NCI-H1436 treated with DMSO at 0.1 percent for 48 hours (cell line): ENCODE measurements at places on chromosomes 13 and 19.

- DNase-seq, result no peak
These were observed 1314.6 kb downstream of the EFNB2 start for GRCh38 chr13:105220881-105221280.

- no peak for DNase-seq
These were observed 52.0 kb downstream of the DNAJC3 start for GRCh38 chr13:95728957-95729356.

DNA sequence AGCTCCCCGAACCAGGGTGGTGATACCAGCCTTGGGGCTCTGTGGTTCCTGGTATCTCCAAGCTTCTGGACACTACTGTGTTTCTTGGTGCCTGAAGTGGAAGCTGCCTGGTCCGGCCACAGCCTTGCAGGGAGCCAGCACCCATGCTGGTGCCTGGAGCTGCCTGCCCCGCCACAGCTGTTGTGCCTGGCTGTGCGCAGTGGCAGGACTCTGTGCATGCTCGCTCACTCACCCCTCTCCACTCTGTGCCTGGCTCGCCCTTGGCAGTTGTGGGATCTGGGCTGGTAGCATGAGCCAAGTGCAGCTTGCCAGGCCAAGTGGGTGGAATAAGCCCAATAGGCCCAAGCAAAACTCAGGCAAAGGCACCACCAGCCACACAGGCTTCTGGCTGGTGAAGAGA lies 1225.3 kb downstream of the SLITRK5 start:
- no peak for DNase-seq

DNA sequence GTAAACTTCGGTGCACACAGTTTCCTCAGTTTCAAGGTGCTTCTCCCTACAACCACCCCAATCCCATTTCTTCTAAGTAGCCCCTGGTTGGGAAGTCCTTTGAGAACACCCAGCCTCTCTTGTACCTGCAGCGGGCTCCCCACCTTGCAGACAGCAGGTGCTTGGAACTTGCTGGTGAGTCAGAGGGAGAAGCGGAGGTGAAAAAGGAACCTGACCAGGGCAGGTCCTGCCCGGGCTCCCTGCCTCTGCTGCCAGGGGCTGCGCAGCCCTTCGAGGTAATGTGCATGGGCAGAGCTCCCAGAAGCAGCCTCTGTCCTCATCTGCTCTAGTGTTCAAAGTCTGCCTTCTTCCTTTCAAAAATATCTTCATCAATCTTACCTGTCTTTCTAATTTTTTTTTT lies 274.0 kb upstream of the SOX1 start:
- no peak for DNase-seq

GRCh38 chr19:5288347-5288739 lies 52.3 kb downstream of the PTPRS start:
- DNase-seq, result no peak

GRCh38 chr13:77325371-77325980 lies 1.4 kb downstream of the MYCBP2 start:
- DNase-seq, result no peak

DNA sequence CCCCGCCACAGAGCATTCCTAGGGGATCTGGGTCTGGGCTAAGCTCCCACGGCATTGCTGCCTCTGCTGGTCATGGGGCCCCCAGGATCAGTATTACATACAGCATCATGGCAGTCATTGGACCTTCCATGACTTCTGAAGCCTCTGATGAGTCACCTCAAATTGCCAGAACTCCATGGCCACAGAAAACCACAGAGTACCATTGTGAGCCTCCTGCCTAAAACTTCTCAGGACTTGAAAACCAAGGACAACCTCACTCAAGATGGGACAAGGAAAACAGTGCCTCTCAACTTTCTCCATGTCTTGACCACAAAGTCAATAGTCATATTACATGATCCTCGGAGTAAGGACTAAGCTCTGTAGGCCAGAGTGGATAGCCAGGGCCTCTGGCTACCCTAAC lies 306.0 kb downstream of the GPC5 start:
- DNase-seq, result no peak
